SK-N-SH (cell line): ENCODE measurements at places on chromosomes 7 and 10.

- no peak for DNase-seq
These were observed 1.5 kb downstream of the PLEKHA8 start for GRCh38 chr7:30029696-30030095.

GRCh38 chr7:40551685-40552576 is 417.1 kb downstream of the SUGCT start:
- peak; percentile 81 for DNase-seq

DNA sequence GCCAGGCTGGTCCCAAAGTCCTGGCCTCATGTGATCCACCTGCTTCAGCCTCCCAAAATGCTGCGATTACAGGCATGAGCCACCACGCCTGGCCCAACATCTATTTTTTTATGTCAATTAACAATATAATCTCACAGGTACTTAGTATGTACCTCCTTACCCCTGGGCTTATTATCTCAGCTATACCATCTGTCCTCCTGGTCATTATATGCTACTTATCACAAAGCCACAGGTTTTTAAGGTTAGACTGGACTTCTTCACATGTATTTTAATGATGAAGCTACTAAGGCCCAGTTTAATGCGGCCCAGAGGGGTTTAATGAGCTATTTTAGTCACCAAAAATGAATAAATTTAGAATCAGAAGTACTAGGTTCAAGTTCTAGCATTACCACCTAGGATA is 3.4 kb downstream of the NSUN6 start:
- DNase-seq, result no peak

DNA sequence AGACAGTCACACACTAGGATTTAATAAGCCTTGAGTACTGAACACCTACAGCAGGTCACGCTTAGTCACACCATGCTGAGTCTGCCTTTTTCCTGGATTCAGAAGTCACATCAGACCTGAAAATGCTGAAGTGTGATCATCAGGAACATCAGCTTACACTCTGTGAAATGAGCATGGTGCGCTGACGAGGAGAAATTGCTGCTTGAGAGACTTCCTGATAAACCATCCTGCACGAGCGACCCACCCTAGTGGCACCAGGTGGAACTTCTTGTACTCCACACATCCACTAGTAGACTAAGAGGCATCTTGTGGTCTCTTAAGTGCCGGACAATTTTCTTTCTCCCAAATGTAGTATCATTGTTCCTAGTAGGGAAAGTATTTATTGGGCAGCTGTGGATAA is 51.8 kb upstream of the MRLN start:
- DNase-seq, result peak; percentile 23

DNA sequence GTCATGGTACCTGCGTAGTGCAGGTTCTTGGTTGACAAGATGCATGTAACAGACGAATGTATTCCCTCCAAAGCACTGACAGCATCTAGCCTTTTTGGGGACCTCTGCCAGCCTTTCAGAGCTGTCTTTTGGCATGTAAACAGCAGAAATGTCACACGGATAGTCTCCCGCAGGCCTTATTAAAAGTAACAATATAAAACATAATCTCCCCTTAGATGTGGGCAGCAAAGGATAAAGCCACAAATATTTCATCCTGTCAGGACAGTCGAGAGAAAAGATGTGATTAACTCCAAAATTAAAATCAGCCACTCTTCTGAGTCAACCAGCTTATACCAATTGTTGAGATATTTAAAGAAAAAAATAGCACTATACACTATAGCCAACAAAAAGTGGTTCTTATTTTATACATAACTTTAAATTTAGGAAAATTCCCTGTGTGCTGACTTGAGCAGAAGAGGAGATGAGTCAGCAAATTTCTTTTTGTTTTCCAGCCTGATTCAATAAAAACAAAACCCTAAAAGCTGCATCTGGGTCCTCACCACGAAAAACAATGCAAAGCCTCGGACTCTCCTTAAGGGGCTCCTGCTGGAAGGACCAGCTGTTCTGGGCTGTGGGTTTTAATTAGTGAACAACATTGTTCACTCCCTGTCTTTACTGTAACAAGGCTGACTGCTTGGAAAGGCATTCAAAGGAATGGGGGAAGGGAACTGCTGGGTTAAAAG is 240.2 kb downstream of the ADAM12 start:
- DNase-seq, result no peak

DNA sequence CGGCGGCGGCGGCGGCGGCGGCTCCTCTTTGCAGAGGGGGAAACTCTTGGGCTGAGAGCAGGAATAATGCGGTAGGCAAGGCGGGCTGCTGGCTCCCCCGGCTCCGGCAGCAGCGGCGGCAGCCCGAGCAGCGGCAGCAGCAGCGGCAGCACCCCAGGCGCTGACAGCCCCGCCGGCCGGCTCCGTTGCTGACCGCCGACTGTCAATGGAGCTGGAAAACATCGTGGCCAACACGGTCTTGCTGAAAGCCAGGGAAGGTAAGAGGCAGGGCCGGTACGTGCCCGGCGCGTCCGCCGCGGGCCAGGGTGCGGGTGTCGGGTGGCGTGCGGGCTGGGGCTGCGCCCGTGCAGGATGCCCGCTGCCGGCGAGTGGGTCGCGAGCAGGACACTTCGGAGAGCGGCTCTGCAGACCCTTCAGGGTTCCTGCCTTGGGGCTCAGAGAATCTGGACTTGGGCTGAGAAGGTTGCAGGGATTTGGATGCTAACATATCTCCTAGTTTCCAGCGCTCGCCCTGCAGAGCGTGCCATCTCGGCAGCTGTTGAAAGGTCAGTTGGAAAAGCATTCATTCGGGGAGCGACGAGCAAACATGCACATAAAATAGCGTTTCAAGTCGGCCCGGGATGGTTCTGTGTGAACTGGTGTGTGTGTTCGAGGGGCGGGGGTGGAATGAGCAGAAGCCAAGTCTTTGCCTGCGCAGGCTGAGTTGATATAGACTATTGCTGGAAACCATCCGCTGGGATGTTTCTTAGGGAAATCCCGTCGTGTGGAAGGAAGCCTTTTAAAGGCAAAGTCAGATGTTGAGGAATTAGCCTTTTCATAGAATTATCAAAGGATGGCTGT is 562 bp downstream of the GRK5 start:
- peak; percentile 36 for DNase-seq

DNA sequence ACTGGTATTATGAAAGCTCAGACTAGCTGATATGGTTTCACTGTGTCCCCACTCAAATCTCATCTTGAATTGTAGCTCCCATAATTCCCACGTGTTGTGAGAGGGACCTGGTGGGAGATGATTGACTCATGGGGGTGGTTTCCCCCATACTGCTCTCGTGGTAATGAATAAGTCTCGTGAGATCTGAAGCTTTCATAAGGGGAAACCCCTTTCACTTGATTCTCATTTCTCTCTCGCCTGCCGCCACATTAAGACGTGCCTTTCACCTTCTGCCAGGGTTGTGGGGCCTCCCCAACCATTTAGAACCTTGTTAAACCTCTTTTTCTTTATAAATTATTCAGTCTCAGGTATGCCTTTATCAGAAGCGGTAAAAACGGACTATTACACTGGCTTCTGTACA is 40.3 kb downstream of the COL13A1 start:
- DNase-seq, result no peak

DNA sequence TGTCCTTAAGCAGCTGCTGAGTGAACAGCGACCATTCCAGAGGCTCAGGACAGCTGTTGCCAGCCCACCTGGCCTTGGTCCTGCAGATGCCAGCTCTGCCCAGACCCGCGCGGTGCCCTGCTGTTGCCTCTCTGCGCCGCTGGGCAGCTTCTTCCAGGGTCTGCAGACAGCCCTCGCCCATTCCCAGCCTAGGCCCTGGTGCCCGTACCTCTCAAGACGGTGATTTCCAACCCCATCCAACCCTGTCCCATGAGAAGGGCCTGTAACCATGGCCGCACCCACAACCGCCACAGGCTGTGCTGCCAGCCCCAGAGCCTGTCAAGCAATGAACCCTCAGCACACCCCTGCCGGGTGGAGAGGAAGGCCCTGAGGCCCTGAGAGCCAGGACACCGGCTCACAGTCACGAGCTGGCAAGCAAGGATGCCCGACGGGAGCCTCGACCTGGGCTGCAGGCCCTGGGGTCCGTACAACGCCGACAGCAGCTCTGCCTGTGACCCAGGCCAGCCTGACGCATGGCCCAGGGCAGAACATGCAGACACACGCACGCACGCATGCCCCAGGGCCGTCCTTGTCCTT is 231.9 kb downstream of the MAD1L1 start:
- no peak for DNase-seq

- DNase-seq, result no peak
These were observed 70.6 kb downstream of the FOXL3 start for GRCh38 chr7:360454-361100.

GRCh38 chr10:104456802-104457542 is 103.3 kb downstream of the CFAP58 start:
- no peak for DNase-seq

DNA sequence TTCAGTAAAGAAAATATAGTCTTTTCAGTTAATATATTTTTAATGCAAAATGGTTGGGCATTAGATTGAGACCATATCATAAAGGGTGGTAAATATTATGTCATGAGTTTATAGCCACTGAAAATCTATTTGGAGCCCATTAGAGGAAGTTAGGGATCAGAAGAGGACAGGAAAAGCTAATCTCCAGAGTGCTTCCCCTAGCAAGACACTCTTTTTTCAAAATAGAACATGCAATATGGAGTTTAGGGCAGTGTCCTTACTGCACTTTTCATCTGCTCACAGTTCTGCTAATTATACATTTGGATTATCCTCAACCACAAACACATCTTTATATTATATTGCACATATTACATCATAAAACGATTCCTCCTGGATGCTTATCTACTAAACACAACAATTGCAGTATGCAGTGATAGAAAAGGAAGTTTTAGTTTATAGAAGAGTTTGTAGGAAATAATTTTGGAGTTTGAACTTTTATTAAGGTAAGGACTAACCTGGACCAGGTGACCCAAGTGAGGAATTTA is 159.8 kb downstream of the PHF14 start:
- DNase-seq, result no peak

DNA sequence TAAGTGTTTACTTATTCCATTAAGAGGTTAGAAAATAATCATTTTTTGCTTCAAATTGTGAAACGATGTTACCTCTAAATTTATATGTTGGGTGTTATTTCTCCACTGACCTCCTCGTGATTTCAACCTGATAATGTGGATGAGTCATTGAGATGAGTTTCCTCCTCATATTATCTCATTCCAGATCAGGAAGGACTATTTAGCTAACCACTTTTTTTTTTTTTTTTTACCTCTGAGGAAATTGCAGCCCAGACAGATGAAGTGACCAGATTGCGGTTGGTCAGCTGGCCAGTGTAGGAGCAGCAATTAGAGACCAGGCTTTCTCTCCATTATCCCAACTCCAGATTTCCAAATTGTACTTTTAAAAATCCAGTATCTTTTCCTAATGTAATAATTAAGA is 248.7 kb downstream of the FZD1 start:
- peak; percentile 12 for DNase-seq

DNA sequence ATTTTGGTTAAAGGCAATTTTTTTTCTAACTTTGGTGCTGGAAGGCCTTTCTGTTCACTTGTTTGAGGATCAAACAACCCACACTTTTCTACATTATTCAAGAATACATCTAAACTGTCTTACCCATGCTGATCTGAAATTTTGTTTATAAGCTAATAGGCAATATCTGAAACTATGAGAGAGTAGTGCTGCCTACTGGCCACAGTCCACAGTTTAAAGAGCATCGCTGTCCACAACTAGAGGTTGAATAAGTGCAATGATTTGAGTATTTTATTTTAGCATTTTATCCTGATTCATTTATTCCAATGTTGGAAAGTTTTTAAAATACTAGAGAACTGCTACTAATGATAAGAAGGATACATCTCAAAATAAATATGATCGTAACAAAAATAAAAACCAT is 306.9 kb downstream of the ELMO1 start:
- no peak for DNase-seq

DNA sequence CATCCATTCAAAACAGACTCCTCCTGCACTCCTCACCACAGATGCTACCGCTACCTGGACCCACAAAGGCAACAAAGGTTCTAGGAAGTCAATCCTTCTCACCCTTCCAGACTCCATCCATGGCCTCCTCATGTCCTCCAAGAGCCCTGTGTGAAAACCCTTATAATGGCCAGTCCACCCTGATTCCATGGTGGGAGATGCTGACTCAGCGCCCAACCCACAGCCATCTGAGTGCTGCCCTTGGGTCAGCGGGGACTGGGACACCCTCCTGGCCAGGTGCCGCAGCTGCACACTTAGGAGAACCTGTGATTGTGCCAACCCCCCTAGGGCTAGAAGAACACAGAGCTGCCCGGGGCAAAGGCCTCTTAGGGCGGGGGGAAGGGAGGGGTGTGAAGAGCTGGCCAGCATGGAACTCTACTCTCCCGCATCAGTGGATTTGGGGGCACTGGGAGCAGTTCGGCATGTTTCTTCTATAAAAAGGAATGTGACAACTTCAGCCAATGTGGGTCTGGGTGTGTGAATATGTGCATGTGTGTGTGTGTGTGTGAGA is 25.4 kb downstream of the TMEM273 start:
- DNase-seq, result no peak

DNA sequence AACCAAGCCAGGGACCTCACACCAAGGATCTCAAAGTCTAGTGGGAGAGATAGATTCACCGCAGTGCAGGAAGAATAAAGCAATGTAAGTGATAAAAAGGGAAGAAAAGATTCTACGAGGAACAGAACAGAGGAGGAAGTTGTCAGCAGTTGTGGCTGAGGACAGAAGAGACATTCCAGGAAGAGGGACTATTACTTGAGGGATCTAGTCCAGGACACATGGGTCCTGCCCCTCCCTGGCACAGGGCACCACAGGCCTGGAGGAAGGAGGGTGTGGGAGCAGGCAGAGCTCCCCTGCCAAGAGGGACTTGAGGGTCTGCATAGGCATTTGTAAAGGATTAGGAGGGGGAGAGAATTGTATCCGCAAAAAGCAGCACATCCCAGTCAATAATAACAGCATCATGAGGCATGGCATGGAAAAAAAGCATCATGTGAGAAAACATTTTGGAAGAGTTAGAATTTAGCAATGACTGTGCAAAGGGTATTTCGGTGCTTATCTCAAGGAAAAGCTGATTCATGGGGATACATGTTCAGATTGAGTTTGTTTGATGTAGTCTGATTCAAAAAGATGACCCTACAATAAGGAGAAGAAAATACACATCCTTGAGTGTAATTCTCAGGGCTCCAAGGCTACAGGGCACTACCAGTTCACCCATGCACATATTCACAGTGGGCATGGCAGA is 12.7 kb downstream of the C10orf71 start:
- no peak for DNase-seq

GRCh38 chr10:69619626-69620025 is 10.4 kb upstream of the FAM241B start:
- no peak for DNase-seq

DNA sequence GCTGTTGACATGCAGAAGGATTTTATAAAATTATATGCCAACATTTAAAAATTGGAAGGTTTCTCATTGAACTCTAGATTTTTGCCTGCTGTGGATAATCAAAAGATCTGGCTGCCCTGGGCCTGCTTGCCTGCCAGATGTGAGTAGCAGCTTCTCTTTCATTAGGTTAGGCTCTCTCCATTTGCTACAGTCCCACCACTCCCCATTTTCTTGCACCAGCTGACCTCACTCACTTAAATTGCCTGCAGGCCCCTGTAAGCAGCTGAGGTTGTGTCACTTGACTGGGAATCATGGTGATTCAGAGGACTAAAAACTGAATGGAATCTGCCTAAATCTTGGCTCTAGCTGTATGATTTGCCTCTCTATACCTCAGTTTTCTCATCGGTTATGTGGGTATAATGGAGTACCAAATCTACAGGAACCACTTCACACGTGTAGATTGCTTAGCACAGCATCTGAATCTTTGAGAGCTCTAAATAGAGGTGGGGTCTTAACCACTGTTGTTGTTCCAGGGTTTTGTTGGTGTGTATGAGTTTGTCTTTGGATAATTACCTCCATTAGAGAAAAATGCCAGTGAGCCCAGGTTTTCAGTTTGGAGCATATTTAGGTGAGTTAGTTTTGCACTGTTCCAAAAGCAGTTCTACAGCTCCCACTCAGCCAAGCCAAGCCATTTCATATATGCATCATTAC is 18.6 kb upstream of the RAPGEF5 start:
- peak; percentile 54 for DNase-seq
